ENCODE measurements at places on chromosomes 12 and 14.

- DNase-seq: no peak
Observed at GRCh38 chr12:70154960-70155589, 88.2 kb upstream of the CNOT2 start.

GRCh38 chr14:59454139-59454538 lies 11.0 kb downstream of the GPR135 start:
- peak; percentile 76 for DNase-seq

DNA sequence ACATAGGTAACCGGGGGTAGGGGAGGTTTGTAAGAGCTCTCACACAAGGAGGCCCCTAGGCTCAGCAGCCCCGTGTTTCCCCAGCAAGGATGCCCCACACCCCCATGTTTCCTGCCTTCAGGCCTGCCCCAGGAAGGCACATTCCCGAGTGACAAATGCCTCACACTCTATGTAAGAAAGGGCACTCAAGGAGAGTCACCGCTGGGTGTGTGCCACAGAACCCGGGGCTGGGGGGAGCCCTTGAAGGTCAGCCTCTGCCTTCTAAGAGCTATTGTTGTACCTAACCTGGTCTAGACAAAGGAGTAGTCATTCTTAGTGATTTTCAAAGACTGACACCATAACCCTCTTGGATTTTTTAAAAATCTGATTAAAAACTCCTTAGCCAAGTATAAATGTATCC lies 333.6 kb downstream of the DPF3 start:
- no peak for DNase-seq

DNA sequence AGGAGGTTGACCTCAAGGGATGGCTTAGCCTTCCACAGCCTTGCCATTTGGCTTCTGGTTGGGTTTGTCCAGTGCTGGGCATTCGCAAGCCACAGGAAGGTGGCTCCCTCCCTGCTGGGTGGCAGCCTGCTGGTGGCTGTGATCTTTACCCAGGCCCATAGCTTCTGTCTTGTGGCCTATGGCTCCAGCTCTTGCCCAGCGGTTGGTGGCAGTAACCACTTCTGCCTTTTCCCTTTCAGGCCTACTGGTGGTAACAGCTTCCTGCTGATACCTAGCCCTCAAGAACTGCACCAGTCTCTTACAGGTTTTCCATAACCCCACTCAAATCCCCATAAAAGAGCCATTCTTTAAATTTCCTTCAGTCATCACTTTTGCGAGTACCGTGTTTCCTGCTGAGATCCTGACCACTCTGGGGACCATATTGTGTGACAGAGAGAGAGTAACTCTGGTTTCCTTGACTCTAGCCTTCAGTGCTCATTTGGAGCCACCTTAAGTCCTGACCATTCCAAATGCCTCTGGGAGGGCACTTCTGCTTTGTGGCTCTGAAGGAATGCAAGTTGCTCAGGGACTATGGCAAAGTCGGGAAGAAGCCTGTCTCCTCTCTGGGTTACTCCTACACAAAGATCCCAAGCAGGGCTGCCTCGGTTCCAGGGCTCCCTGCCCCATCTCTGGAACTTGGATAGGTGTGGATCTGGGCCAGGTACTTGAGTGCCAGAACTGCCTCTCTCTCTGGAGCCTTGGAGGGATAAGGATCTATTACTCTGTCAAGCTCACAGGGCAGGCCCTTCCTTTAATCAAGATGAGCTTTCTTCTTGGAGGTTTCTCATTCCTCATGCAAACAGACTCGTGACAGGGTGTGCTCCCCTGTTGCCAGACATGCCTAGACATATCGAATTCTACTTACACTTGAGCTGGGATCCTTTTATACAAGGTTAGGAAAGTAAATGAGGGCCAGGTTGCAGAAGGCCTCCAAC lies 2.9 kb upstream of the NYNRIN start:
- no peak for DNase-seq

DNA sequence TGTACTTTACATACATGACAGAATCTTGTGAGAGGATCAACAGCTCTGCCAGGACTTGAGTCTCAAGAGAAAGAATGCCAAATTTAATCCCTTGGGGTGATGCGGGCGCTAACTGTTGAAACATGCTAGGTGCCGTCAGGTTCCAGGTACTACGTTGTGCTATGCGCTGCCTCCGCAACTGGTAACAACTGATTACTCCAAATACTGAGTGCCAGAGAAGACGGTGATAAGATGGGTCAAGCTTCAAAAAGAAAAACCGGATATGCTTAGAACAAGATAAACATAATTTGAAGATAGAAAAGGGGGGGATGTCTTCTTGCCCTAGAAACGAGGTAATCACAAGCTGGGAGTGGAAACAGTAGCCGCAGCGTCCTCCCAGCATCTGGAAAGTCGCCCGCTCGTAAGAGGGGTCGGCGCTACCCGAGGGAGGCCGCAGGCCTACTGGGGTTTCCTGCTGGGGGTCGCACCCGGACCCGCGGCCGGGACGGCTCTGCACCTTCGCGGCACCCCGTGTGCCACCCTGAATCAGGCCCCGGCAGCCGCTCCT lies 678 bp downstream of the ZBTB25 start:
- no peak for DNase-seq

DNA sequence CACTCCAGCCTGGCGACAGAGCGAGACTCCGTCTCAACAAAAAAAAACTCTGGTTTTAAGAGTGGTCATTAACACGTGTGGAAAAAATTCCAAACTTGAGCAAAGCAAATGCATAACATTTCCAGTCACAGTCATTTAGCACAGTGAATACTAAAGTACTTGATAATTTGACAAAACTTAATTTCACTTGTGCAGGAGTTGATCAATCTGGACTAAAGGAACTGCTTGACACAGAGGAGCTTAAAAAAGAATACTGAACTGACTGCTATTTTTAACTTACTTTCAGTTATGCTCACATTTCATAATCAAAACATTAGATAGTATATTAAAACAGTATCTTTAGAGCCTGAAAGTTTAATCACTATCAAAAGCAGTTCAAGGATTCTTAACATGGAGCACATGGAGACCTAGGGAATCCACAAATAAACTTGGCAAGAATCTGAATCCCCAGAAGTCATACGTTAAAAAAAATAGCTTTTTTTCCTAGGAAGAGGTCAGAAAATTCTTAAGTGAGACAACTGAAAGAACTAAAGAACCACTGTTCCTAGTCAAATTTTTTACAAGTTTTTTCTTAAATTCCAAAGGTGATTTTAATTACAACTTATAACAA lies 7.4 kb downstream of the UBE2N start:
- no peak for DNase-seq

- DNase-seq: no peak
Observed at GRCh38 chr12:108995370-108995992, 25.4 kb downstream of the SVOP start.

GRCh38 chr12:105888696-105889095 lies 250.1 kb downstream of the NUAK1 start:
- no peak for DNase-seq

- DNase-seq: no peak
Observed at GRCh38 chr14:53341324-53341723, 188.2 kb upstream of the DDHD1 start.

- no peak for DNase-seq
Observed at GRCh38 chr14:61471297-61472005, 150.1 kb downstream of the PRKCH start.
